ENCODE measurements at places on chromosomes 2 and 18.

DNA sequence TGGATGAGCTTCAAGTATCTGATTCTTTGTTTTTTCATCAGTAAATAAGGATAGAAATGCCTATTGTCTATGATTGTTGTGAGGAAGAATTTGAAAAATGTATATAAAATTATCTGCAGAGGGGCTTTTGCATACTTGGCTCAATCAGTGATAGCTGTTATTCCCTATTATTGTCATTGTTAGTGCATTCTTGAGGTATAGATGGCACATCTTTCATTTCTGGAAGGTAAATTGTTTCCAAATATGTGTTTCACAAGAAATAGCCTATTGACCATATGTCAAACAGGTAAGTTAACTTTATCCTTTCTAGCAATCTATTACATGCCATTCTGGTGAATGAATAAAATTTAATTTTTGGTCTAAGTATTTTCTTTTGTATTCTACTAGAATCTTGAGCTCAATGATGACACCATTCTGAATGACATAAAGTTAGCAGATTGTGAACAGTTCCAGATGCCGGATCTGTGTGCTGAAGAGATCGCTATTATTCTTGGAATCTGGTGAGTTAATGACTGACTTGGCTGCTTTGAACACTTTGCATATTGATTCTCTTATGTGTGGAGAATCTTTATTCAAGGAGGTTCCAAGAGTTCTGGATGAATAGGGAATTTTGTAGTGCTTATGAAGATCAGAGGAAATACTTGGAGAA, 44.2 kb downstream of the TTC27 start:
- DNase-seq: no peak

- DNase-seq: no peak
Observed at GRCh38 chr2:173673640-173674039, 291.5 kb downstream of the SP3 start.

DNA sequence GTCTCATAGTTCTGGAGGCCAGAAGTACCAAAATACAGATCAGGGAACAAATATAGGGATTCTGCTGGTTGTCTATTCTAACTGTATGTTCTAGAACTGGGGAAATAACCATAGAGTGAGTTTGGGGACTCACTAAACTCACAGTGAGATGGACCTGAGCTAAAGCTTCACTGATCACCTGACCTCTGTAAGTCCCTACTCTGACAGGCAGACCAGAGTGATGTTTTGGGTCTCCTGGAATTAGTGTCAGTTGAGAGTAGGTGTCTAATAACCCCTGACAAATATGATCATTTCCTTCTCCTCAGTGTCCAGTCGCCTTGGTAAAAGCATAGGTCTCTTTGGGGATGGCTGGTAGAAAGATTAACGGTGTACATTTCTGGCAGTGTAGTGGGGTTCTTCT, 14.2 kb downstream of the PIKFYVE start:
- no peak for DNase-seq

DNA sequence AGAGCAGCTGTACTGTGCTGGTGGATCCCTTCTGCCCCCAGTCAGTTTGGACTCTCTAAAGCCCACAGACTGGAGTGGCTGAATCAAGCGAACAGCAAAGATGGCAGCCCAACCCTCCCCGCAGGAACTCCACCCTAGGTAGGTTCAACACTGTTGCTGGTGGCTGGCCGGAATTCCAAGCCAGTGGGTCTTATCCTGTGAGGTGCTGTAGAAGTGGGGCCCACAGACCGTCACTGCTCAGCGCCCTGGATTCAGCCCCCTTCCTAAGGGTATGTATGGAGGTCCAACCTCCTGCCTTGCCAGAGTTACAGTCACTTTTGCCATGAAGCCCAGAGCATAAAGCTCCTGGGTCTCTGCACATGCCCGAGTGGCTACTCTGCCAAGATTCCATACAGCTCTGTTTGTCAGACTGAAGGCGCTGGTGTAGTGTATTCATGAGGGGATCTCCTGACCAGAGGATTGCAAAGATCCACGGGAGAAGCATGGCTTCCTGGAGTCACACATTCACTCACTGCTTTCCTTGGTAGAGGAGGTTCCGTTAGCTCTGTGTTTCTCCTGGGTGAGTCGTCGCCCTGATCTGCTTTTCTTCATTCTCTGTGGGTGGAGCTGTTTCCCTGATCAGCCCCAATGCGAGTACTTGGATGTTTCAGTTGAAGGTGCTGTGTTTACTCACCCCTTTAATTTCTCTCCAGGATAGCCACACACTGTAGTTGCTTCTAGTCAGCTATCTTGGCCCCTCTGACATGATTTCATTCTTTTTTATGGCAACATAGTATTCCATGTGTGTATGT, 293.6 kb upstream of the THUMPD2 start:
- DNase-seq: no peak

GRCh38 chr18:73842795-73843394, 304.7 kb downstream of the FBXO15 start:
- DNase-seq: peak; percentile 17

GRCh38 chr2:177598326-177599138, 206.0 kb downstream of the AGPS start:
- no peak for DNase-seq

GRCh38 chr2:169683425-169684134, 10.6 kb downstream of the CFAP210 start:
- DNase-seq: no peak

- no peak for DNase-seq
Observed at GRCh38 chr2:231900972-231901371, 25.2 kb downstream of the NPPC start.

- DNase-seq: no peak
Observed at GRCh38 chr2:184769023-184769422, 170.7 kb downstream of the ZNF804A start.

- no peak for DNase-seq
Observed at GRCh38 chr2:108553209-108553919, 19.1 kb downstream of the LIMS1 start.

DNA sequence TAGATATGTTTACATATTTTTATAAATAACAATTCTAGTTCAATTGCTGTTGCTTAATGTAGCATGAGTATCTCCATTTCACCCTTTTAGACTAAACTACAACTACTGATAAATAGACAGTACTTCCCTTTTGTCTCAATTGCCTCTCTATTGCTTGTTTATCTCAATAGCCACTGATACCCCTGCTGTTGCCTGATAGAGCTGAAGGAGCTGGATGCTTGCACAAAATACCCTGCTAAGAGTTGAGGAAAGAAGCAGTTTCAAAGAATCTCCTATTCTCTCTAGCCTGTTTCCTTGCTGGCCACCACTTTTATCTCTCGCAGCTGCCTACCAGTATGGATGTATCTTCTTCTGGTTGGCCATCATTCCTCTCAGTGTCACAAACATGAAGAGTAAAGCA, 16.9 kb upstream of the ZNF804A start:
- no peak for DNase-seq

- DNase-seq: no peak
Observed at GRCh38 chr2:202609381-202610145, 25.2 kb upstream of the FAM117B start.

DNA sequence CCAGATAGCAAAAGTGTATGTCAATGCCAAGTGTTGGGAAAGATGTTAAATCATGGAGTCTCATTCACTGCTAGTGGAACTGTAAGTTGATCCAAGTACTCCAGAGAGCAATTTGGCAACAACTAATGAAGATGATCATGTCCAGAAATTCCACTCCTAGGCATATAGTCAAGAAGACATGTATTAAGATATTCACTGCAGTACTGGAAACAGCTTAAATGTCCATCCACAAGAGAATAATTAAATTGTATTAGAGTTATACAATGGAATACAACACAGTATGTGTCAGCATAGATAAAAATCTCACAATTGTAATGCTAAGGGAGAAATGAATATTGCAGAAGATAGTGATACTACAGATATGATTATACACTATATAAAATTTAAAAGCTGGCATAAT, 15.2 kb upstream of the LBH start:
- no peak for DNase-seq

- DNase-seq: no peak
Observed at GRCh38 chr2:183998041-183998796, 600.1 kb upstream of the ZNF804A start.

DNA sequence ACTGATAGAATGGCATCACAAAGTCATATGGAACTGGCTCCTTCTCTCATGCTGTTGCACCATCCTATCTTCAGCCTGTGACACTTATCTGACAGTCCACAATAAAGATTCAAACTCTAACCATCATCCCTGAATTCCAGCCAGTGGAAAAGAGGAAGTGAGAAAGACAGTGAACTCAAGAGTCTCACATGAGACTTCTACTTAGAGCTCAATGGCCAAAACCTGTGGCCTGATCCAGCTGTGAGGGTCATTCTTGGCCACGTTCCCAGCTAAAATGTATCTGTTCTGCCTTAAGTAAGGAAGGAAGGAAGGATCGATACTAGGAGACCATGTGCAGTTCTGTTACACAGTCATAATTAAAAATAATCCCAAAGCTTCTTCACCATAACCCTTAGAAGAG, 73.6 kb downstream of the RND3 start:
- no peak for DNase-seq

DNA sequence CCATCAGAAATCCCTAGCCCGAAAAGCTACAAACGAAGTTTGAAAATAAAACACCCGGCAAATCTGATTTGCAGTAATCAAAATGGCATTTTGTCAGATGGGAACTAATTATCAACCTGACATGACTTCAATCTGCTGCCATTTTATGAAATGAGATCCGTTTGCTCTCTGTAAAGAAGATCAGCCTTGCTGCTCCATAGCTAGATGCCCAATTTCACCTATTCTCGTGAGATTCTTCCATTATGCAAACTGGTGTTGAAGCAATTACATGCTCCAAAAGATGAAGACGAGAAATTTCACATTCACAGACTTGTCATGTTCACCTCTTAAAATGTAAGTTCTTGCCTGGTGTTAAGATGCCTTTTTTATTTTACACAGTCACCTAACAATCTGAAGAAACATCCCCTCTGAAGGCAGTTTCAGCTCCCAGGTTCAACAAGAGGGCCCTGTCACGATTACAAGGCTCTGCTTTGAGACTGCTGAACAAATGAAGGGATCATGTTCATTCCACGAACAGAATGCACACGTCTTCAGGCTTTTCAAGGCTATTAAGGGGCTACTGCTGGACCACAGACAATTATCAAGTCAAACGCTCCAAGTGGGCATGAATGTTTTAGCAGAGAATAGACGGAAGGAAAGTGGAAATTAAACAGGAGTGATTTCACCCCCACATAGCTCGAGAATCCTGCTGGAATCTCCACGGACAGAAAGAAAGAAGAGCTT, 172.6 kb upstream of the PID1 start:
- no peak for DNase-seq

GRCh38 chr2:175312137-175312536, 130.6 kb upstream of the ATP5MC3 start:
- no peak for DNase-seq

DNA sequence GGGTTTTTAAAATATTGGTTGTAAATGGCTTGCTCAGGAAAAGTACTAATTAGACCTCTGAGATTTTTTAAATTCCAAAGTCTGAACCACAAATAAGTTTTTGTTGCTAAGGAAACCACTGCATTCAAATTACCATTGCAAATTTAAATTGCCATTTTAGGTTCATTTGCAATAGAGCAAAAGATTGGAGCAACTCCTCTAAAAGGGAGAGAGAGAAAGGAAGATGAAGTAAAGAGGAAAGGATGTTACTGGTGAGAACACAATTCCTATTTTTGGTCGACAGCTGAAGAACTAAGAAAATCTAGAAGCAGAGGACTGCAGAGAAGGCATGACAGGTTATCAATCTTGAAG, 74.9 kb downstream of the FOXI3 start:
- DNase-seq: no peak

DNA sequence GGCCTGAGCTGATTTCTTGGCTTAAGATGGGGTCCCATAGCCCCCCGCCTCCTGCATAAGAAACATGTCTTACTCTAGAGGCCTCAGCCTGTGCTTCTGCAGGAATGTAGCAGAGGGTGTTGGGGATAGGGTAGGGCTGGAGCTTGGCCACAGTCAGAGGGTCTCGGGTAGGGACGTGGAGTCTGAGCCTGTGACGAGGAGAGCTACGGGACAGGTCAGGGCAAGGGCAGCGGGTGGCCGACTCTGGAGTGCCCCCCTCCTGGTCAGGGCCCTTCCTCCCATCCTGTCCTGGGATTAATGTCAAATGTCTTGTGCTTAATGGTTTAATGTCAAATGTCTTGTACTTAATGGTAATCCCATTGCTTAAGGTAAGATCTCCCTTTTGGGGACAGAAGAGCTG, 130.4 kb downstream of the GLI2 start:
- DNase-seq: no peak

DNA sequence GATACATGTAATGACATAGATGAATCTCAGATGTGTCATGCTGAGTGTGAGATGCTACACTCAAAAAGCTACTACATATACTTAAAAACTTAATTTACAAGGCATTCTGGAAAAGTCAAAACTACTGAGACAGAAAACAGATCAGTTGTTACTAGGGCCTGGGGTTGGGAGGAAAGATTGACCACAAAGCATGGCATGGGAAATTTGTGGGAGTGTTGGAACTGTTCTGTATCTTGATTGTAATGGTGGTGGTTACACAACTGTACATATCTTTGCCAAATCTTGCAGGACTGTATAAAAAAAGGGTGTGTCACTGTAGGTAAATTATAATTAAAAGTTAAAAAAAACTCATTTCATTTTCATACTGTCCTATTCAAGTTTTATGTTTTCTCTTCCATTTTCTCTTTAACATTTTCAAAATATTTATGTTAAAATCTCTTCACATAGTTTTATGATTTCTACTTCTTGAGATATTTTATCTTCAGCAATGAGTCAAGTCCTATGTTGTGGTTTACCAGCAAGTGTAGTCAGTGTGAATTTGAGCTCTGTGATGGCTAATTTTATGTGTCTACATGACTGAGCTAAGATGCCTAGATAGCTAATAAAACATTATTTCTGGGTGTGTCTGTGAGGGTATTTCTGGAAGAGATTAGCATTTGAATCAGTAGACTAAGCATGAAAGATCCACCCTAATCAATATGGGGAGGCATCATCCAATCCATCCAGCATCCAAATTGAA, 58.6 kb upstream of the VRK2 start:
- DNase-seq: no peak
